ENCODE measurements at places on chromosomes 3 and 15.

- no peak for DNase-seq
These were observed 52.9 kb upstream of the NUDT16 start for GRCh38 chr3:131328721-131329120.

- DNase-seq: no peak
These were observed 50.7 kb downstream of the FOXP1 start for GRCh38 chr3:71532639-71533395.

DNA sequence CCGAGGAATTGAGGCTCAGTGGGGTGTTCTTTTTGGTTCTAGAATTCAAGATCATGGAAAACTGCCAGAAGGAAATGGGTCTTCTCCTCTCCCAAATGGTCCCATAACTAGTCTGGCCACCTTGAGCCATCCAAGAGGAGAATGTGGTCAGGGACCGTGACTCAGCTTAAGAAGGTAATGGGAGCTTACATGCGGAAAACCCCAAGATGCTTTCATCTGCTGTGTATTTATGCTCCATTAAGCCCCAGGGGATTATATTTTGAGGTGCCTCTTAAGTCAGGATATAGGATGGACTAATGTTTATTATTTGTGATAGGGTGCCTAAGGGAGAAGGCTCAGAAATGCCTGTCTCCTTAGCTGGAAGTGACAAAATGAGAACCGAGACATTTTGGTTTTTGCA, 39.2 kb upstream of the DLG1 start:
- DNase-seq: no peak

- no peak for DNase-seq
These were observed 28.3 kb downstream of the AP3B2 start for GRCh38 chr15:82681371-82681770.

GRCh38 chr3:61914276-61914675, 352.9 kb downstream of the PTPRG start:
- no peak for DNase-seq

GRCh38 chr3:58356054-58356453, 23.4 kb downstream of the PXK start:
- DNase-seq: no peak

DNA sequence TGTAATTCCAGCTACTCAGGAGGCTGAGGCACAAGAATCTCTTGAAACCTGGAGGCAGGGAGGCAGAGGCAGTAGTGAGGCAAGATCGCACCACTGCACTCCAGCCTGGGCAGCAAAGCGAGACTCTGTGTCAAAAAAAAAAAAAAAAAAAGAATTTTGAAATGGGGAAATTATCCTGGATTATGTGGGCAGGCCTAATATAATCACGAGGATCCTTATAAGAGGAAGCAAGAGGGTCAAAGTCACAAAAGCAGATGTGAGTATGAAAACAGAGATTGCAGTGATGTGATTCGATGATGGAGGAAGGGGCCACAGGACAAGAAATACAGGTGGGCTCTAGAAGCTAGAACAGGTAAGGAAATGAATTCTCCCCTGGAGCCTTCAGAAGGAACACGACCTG, 159.6 kb downstream of the LEKR1 start:
- DNase-seq: no peak

DNA sequence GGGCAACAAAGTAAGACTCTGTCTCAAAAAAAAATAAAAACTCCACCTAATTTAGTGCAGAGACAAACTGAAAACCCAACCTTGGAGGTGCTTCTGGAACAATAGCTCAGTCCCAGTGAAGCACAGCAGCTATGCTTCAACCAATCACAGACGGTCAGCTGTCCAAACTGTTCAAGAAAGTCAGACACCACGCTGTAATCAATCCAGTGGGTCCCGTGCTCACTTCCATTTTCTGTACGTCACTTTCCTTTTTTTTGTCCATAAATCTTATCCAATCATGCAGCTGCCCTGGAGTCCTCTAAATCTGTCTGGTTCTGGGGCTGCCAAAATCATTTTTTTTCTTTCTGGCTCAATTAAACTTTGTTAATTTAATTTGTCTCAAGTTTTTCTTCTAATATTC, 93.6 kb upstream of the FAM174B start:
- DNase-seq: no peak

GRCh38 chr3:99348451-99348850, 289.9 kb upstream of the COL8A1 start:
- no peak for DNase-seq
